Activated T-helper 1 cell treated with anti-CD3 and anti-CD28 coated beads, Interleukin-2, amount 50 U/mL, for 16 hours (primary cell): ENCODE measurements at places on chromosomes 2 and 18.

GRCh38 chr18:72846736-72847533 is 20.9 kb downstream of the NETO1 start:
- DNase-seq, result no peak

DNA sequence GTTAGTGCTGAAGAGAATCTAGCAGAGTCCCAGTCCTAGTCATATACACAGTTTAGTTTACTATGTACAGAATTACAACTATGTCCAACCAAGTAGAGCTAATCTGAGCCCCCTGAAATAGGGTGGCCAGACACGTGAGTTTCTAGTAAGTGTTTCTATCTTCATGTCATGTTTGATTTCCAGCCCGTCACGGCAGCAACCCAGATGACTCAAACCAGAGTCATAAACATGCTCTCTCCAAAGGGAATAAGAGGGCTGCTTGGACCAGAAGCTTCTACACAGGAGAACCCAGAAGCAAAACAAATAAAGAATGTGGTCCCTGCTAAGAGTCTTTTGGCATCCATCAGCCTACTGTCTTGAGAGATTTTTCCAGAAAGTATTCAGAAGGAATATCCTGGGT is 64.9 kb upstream of the WIPF1 start:
- no peak for DNase-seq

DNA sequence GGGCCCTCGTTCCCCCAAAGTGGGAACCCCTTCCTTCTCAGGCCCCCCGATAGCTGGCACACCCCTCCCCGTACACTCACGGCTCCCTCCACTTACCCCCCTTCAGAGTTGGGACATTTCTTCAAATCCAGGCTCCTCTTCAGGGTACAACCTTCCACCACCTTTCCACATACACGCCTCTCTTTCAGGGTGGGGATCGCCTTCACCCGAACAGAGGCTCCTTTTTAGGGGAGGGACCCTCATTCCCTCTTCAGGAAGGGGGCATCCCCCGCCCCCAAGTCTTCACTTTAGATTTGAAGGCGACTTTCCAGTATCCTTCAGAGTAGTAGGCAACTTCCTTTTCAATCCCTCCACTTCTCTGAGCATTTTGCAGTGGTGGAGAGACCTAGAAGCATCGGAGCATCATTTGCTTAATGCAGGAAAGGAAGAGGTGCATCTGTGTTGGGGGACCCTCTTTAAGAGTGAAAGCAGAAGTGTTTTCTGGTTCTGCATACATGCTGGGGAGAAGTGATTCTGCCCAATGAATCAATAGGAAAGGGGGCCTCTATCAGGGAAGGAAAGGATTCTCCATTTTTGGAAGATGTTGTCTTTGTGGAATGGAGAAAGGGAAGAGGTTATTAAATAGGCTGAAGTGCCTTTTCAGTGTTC is 845 bp downstream of the EML4 start:
- DNase-seq, result peak; percentile 6

- DNase-seq, result no peak
Measured at GRCh38 chr2:80545420-80546210, 241.1 kb upstream of the LRRTM1 start.

DNA sequence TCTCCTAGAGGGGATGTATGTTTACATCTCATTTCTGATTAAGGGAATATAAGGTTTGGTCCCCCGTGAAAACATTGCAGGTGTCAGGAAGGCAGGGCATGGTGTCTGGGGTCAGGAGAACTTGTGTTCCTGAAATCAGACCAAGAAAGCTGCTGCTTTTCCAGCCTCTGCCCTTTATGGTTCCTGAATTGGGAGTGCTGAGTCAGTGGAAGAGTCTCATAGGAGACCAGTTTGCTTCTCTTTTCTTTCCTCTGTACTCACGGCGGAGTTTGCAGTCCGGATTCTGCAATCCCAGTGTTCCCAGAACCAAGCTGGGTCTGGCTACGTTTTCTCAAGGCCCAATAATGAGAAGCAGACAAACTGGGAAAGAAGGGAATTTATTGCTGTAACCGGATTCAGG is 5.1 kb upstream of the MARCO start:
- no peak for DNase-seq

GRCh38 chr2:135913727-135914365 is 37.6 kb upstream of the MCM6 start:
- no peak for DNase-seq

DNA sequence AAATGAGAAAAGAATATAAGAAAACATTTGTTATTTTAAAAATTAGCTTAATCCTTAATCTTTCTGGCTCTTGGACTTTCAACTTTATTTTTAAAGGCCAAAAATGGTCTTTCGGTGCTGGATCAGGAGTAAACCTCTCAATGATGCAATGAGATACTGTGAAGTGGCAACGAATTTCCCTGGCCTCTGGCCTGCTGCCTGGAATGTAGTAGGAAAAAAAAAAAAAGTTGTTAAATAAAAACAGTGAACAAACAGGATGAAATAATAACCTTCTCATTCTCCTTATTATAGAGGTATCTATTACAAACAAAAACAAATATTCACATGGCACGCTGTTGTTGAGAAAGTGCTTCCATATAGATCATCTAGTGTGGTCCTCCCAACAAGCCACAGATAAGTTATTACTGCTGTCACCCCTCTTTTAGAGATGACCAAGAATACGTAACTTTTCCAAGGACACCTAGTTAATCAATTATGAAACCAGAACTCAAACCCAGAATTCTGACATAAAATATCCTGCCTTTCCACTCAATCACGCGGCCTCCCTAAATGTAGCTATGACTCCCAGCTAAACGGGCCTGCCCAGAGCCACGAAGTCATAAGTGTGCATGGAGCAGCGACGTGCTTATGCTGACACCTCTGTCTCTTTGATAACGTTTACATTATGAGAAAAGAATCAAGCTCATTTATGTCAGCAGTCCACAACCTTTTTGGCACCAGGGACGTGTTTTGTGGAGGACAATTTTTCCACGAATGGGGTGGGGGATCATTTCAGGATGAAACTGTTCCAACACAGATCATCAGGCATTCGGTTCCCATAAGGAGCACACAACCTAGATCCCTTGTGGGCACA is 170.9 kb downstream of the BCL2 start:
- no peak for DNase-seq

DNA sequence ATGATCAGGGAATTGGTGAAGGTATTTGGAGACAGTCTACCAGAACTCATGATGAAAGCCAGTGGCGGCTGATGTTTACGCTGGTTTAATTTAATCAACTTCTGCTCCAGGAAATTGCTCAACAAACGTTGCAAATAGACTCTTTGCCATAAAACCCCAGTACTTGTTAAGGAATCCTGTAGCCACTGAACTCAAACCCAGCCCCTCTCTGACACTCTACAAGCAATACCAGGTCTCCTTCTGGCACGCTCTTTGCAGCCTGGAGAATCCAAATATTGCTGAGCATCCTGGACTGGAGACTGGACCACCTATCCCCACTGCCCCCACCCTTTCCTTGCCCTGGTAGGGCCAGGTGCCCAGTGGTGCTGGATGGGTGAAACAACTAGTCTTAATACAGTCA is 308.2 kb downstream of the FBXO15 start:
- DNase-seq, result no peak

GRCh38 chr2:46368401-46368800 is 71.2 kb downstream of the EPAS1 start:
- DNase-seq, result no peak

DNA sequence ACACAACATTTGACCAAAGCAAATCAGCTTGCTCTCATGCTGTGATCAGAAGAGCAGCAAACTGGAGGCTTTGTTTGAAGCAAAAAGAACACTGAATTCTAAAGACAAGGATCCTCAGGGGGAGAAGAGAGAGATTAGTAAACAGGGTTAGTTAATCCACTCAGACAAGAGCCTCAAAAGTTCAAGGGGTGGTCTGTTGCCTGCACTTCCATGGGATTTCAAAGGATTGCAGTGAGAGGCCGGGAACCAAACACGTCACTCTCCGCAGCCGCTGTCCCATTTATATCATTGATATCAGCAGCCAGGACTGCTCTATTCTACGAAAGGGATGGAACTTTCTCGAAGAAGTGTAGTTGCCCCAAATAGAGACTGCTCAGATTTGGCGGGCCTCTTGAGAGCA is 97.8 kb upstream of the SP3 start:
- DNase-seq, result no peak

DNA sequence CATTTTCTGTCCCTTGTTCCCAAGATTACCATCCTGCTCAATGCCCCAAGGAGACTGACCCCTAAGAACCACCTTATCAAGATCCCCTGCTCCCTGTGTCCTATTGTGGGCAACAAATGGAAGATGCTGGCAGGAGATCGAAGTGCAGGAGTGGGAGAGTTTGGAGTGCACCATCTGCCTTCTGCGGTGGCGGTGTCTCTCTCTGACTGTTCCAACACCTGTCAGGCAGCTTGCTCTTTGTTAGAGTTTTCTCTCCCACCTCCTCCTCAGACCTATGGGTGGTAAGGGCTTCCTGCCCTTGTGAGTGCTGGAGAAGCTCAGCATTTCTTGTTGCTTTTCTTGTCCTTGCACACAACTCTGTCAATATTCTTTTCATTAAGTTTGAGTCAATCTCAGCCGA is 64.1 kb upstream of the SPHKAP start:
- DNase-seq, result no peak

- no peak for DNase-seq
Measured at GRCh38 chr2:11866358-11867335, 120.2 kb downstream of the LPIN1 start.

- no peak for DNase-seq
Measured at GRCh38 chr18:8841781-8842485, 136.6 kb downstream of the MTCL1 start.

GRCh38 chr2:208491641-208492040 is 85.0 kb downstream of the PTH2R start:
- no peak for DNase-seq

DNA sequence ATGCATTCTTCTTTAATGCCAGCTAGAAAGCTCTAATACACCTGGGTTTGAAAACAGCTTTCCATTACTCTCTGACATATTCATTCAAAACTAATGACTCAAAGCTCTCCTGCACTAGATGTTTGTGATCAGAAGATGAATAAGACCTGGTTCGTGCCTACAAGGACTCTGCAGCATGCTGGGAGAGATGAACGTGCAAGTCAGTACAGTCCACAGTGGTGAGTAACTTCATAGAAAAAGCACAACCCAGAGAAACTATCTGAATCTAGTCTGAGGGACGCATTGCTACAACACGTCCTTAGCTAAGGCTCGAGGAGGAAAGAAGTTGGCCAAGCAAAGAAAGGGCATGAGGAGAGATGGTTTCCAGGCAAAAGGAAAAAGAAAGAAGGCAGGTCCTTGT is 234.3 kb downstream of the OSR1 start:
- no peak for DNase-seq

DNA sequence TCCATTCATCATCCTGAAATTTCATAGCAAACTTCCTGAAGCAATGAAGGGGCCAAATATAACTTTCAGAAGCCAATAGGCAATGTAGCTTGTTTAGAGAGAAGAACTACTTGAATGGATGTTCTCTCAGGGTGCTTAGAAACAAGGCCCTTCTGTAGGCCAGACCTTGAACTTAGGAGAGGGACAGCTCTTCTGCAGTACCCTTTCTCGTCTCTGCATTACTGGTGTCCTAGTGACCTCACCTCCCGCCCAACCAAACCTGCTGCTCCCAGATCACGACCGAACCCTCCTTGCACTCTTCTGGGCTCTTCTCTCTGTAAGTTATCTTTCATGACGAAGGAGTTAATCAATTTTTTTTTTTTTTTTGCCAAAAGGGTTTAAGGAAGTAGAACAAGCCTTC is 543.9 kb downstream of the TDRD15 start:
- no peak for DNase-seq
